Bronchus fibroblast of lung (primary cell): ENCODE measurements at places on chromosomes 1 and 21. TPM values are rescaled to one million over a fixed set of nuclear protein-coding genes. Genes with fewer than 3 reads are reported as not detected.

The EPHB2 gene
- total RNA-seq = 12.4 and 14.1 TPM in 2 replicates

The HCRTR1 gene
- not detected in 2 replicates for total RNA-seq

The CSF3R gene
- total RNA-seq = not detected in 2 replicates

The GJA8 gene
- total RNA-seq = not detected in 2 replicates
